ENCODE measurements at places on chromosomes 3 and 15.

DNA sequence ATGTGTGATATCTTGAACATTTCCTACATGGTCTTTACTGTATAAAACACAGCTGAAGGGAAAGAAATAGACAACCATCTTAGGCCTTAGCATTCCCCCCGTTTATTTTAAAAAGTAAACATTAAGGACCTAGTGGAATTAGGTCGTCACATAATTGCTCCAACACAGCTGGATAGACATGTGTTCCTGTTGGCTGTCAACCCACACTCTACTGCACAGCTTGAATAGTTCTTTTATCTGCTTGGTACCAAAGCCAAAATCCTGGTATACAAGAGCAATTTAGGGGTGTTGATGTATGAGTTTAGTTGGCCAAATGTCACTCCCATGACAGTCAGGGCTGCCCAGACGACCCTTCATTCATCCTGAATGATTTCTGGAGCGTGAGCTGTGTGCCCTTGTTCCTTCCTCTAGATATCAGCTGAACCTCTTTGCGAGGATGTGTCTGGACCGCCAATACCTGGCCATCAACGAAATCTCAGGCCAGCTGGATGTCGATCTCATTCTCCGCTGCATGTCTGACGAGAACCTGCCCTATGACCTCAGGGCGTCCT is 179.7 kb downstream of the ITPR1 start:
- no peak for DNase-seq

DNA sequence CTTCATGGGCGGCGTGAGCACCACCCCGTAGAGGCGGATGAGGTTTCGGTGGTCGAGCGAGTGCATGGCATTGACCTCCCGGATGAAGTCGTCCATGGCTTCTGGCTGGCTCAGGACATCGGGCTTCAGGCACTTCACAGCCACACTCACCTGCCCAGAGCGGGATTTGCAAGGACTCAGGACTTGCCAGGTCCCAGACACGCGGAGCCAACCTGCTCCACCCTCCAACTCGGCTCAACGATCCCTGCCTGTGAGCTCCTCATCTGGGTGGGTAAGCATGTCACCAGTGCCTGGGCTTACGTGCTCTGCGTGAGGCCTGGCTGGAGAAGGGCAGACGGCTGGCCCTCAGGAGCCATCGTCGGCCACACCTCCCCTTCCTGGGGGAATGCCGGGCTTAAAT is 25.2 kb downstream of the TNK2 start:
- DNase-seq, result no peak

GRCh38 chr3:172538368-172539151 is 15.3 kb upstream of the TNFSF10 start:
- DNase-seq, result no peak

DNA sequence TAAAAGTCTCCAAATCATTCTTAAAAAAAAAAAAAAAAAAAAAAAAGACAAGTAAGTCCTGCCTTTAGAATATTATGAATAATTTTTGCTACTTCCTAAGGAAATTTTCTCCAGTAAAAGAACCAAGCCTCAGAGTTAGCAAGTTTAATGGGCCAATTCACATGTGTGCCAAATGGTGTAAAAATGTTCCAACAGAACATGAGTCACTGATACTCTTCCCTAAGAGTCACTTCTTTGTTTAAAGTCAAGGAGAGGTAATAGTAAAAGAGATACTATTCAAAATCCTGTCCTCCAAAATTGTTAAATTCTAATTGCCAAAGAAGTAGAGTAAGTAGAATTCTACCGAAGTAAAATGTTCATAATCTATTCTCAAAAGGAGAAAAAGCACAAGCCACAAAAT is 17.7 kb upstream of the CPA3 start:
- DNase-seq, result no peak

GRCh38 chr3:10950476-10951294 is 41.9 kb upstream of the SLC6A1 start:
- peak; percentile 26 for DNase-seq

GRCh38 chr3:176757429-176757828 is 439.9 kb downstream of the TBL1XR1 start:
- no peak for DNase-seq

- no peak for DNase-seq
These were observed 11.4 kb downstream of the EIF4G1 start for GRCh38 chr3:184325715-184326369.

DNA sequence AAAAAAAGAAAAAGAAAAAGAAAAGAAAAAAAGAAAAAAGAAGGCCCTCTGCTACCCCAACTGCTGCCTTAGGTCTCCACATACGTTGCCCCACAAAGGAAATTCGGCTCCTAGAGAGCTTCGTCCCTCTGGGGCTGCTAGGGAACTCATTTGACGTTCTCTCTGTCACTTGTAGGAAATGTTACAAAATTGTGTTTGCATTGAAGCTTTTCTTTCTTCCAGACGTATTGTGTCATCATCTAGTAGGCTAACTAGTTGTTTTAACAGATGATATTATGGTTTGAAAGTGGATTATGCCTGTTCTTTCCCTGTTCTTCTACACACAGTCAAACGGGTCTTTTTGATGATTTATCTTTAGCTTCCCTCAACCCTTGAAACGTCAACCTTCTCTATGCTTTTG is 125.3 kb downstream of the BDH1 start:
- no peak for DNase-seq

DNA sequence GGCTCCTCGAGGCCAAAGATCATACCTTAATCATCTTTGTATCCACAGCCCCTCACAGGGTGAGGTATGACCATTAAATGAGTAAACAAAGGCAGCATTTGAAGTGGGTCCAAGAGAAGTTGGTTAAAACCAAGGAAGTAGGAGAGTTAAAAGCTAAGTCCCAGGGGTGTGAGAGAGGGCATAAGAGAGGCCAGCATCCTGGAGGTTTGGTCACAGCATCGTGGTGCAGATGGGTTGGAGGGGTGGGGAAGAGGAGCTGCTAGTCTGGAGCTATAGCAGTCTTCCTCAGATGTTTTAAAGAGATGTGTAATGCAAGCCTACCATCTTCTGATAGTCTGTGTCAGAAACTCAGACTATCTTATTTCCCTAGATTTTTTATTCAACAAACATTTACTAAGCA is 155.2 kb downstream of the GHSR start:
- DNase-seq, result no peak

DNA sequence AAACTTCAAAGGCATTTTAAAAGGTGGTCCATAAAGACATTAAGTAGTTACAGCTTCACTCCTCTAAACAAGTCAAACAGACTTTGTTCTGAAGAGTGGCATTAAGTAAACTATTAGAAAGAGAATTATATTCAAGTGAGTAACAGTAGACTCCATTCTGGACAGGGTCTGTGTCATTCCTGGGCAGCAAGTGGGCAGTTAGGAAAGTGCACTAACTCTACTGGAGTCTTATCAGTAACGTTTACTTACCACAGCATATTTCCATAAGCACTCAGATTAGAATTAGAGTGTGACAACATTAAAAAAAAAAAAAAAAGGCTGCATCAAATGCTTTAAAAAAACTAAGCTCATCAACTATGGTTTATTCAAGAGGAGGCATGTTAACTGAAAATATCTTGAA is 10.6 kb downstream of the UBR1 start:
- no peak for DNase-seq

DNA sequence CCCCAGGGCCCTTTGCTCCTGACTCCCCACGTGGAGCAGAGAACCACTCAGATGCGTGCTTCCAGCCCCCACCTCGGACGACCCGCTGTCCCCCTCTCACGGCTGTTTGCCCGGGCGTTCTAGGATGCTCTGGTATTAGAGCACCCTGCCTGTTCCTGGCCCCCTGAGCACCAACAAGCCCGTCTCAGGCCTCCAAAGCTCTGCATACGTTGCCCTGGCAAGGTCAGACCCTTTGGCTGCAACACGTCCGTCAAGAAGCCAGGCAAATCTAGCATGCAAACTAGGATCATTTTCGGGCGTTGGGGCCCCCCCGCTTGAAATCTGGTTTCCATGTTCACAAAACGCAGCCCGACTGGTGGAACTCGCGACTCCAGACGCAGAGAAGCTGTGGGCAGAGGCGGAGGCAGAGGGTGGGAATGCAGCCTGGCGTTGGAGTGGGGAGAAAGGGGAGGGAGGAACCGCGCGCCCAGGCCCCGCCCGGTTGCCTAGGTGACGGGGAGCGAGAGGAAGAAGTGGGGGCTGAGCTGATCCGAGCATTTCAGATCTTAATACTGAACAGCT is 86.2 kb upstream of the PIAS1 start:
- no peak for DNase-seq

GRCh38 chr3:137224464-137224863 is 266.7 kb downstream of the IL20RB start:
- no peak for DNase-seq

DNA sequence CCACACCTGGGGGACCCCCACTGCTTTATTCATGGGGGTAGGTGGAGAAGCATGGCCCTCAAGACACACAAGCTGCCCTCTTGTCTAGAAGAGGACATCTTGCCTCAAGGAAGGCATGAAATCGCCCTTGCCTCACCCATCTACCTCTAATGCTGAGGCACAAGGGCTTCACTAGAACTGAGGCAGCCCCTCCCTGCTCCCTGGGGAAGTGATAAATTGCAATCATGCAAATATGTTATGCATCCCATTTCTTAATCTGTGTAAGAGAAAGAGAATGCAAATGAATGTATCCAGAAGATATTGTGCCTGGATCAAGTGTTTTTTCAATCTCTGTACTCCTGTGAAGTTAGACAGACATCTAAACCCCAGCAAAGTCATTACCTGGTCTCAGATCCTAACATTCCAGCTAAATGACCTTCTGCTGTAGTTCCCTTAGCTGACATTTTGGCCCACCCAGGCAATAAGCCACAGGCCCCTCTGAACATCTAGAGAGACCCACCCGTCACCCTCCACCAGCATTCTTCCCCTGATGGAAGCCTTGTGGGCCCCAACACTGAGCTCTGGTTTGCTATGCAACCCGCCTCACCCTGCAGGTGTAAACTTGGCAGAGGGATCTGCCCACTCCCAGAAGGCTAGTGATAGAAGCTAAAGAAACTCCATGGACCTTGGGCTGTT is 53.8 kb downstream of the FAM174B start:
- DNase-seq, result no peak

DNA sequence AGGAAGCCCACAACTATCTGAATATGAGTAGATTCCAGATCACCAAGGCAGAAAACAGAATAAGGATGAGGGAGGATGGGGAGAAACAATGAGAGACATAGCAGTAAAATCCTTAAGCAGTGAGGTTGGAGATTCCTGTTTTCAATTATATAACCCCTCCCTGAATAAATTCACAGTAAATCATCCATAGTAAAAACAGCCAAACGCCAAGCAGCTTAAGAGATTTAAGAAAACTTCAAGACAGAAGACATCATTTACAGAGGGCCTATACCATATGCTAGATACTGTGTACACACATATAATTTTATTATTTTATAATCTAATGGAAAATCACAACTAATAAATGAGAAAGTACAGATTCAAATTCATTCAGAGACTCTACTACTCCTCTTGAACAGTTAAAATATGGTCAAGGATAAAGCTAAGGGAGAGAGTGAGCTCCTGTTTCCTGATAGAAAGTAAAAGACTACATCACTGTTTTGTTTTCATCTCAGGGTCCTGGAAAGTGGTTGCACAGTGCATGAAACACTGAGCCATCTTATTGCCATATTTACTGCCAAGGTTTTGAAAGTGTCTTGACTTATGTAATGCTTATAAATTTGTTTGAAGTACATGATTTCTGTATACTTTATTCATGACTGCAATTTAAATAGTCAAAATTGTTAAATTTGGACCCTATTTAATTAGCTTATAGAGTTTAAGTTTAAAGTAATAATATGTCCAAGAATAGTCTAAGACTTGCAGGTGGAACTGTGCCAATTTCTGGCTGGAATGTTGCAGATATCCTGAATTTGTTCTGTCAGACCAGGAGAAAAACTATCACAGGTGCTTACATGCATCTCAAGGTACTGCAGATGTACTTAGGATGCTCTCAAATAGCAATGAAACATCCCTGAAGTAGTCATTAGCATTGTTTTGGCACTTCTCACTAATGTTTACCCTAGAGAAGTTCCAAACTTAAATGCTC is 141.4 kb downstream of the TBL1XR1 start:
- no peak for DNase-seq

- DNase-seq, result peak; percentile 23
These were observed 68.8 kb upstream of the IQSEC1 start for GRCh38 chr3:13141991-13142412.

GRCh38 chr15:75034615-75035014 is 11.2 kb downstream of the PPCDC start:
- DNase-seq, result no peak

- no peak for DNase-seq
These were observed 220.8 kb downstream of the RPLP1 start for GRCh38 chr15:69673291-69673881.

All from LoVo (cell line).